ENCODE measurements at places on chromosomes 7 and 10.

- DNase-seq: peak; percentile 57
Measured at GRCh38 chr7:118153551-118154177, 30.3 kb upstream of the LSM8 start.

- DNase-seq: no peak
Measured at GRCh38 chr7:50666124-50666496, 100.9 kb upstream of the DDC start.

DNA sequence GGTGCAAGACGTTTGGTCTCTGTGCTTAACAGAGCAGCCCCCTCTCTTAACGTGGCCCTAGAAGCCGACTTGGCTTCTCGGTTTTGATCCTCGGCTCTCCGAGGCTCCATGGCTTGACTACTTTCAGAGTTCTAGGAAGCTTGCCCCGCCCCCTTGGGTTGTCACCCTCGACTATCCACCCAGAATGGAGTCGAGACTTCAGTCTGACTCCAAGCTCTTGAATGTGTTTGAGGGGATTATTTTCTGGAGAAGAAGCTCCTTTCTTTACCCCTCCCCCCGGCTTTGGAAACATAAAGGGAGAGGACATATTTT is 448 bp downstream of the SEC24C start:
- peak; percentile 66 for DNase-seq

GRCh38 chr10:100038561-100039071 is 28.9 kb upstream of the DNMBP start:
- peak; percentile 49 for DNase-seq

GRCh38 chr10:22927166-22927565 is 687 bp upstream of the ARMC3 start:
- DNase-seq: no peak

GRCh38 chr10:20877554-20877953 is 19.6 kb downstream of the NEBL start:
- DNase-seq: no peak

GRCh38 chr10:110214371-110214826 is 7.0 kb downstream of the MXI1 start:
- DNase-seq: no peak

DNA sequence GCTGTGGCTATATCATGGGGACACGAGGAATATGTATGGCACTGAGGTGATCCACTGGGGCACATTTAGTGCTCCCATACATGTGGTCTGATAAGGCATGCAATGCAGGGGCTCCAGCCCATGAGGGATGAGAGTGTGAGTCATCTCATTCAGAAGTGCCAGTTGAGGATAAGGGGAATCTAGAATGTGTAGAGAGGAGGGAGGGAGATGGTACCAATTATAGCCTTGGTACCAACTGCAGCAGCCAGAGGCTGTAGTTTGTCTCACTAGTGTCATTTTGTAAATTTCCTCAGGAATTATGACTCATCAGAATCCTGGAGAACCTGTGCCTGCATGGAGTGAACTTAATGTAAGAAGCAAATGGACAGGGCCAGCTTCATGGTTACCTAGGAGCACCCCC is 46.2 kb downstream of the LAMB4 start:
- DNase-seq: peak; percentile 52

- no peak for DNase-seq
Measured at GRCh38 chr10:10294184-10294880, 723.3 kb upstream of the CELF2 start.

- DNase-seq: peak; percentile 29
Measured at GRCh38 chr7:74405191-74405898, 48.4 kb upstream of the GTF2IRD1 start.

DNA sequence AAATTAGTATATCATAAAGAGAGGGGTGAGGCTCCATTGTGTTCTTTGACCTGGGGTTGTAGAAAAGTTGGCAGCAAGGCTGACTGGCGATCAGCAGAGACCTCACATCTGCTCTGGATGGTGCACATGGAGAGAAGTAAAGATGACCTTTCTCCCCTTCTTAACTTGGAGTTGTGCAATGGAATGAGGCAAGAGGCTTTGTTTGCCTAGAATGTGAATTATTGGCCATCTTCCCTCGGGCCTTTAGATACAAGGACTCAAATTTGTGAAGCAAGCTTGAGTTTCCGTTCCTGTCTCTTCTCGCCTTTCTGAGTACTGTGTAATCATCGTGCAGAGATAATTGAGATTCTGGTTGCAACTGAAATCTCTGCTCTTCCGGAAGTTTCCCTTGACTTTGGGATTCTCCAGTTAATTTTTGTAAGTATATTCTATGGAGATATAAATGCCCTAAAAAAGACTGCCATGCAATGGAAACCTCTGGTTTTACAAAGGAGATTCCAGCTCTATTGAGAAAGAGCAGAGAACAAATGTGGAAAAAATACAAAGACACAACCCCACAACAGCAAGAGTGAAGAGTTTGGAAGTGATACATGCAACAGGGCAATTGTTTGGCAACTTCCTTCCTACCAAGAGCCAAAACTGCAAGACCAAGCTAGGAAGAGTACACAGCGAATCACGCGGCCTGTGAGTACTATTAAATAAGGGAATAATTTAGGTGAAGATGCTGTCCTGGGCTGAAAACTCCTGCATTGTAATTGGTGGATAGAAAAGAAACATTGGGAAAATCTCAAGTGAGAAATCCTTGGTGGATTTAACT is 542.3 kb upstream of the NRP1 start:
- DNase-seq: peak; percentile 54

GRCh38 chr7:44767134-44767911 is 18.7 kb downstream of the ZMIZ2 start:
- DNase-seq: no peak

DNA sequence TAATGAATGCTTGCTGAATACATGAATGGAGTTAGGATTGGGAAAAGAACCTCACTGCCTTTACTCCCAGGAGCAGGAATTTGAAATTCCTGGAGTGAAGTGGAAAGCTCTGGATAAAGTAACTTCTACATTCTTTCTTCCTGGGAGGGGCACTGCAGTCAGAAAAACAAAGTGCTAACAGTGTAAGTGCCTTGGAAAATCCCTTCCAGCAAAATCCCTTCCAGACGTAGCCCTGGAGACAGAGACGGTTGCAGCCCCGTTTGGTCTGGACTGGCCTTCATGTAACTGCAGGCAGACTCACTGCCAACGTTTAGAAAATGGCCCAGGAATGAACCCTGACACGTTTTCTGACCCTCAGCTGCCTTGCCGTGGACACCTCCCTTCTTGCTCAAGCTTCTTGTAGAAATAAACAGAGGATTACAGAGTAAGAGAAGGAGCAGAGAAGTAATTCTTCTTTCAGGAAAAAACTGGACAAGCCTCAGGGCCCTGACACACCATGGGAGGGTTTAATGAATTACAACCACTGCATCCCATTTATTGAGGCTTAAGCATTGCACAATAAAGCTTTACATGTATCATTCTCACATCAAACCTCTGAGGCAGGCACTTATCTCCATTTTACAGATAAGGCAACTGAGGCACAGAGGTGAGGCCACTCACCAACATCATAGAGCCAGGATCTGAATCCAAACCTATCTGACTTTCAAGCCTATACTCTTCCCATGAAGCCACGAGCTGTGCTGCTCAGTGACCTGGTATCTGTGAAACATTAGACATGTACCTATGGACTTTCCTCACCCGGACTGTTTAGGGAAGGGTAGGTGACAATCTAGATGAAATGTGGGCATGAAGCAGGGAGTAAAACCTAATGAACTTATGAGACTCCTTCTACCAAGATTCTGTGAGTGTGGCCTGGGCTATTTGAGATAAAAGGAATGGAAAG is 7.8 kb downstream of the ITPRIP start:
- DNase-seq: peak; percentile 84

GRCh38 chr7:114916261-114916892 is 5.5 kb upstream of the MDFIC start:
- DNase-seq: no peak

GRCh38 chr10:97188261-97188711 is 2.5 kb upstream of the SLIT1 start:
- DNase-seq: no peak

DNA sequence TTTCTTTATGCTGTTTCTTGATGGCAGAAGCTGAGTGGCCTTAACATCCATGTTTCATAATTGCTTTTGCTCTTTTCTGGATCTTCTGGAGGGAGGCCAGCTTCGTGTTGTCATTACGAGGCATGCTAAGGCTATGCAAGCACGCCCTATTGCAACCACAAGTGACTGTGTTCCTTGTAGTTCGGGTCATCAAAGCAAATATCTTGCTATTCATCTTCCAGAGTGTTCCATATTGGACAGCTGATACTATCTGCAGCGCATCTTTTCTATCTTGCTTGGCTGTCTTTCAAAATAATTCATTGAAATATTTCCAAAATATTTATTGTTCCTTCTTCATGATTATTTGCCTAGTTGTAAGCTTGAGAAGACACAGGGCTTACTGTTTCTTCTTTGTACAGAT is 5.0 kb downstream of the EPHB6 start:
- DNase-seq: peak; percentile 37

GRCh38 chr7:19128856-19129255 is 11.4 kb upstream of the TWIST1 start:
- DNase-seq: no peak

DNA sequence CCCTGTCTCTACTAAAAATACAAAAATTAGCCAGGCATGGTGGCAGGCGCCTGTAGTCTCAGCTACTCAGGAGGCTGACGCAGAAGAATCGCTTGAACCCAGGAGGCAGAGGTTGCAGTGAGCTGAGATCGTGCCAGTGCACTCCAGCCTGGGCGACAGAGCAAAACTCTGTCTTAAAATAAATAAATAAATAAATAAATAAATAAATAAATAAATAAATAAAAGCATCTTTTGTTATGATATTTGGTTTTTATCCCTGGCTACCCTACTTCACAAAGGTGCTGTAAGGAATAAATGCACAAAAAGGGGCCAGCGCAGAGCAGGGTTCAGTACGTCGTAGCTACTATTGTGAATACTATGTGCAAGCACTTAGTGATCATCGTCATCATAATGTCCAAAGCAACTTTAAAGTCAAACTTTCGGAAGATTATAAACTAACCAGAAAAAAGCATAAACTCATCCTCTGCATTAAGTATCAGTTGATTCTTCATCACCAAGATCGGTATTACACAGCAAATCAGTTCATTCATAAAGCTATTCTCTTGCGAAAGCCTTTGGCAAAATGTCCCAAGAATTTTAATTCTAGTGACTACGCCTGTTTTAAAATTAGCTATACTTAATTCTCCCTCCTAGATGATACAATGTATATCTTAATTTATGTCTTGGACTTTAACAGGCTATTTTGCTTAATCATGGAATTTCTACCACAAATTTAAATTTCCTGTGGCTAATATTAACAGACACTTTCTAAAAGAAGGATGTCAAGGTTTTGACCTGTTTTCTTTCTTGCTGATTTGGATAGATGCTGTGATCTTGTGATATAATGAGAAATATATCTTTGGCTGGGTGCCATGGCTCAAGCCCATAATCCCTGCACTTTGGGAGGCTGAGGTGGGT is 7.6 kb upstream of the NFE2L3 start:
- no peak for DNase-seq

DNA sequence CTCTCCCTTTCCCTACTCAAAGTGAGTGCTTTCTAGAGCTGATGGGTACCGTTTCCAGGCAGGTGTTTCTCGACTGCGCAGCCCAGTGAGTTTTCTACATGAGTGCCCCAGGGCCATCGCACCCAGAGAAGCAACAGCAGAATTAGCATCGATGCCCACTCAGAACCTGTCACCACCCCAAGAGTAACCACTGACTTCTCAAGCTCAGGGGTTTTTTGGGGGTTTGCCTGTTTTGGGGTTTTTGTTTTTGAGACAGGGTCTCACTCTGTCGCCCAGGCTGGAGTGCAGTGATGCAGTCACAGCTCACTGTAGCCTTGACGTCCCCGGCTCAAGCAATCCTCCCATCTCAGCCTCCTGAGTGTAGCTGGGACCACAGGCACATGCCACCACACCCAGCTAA is 25.7 kb downstream of the SNX8 start:
- DNase-seq: no peak

DNA sequence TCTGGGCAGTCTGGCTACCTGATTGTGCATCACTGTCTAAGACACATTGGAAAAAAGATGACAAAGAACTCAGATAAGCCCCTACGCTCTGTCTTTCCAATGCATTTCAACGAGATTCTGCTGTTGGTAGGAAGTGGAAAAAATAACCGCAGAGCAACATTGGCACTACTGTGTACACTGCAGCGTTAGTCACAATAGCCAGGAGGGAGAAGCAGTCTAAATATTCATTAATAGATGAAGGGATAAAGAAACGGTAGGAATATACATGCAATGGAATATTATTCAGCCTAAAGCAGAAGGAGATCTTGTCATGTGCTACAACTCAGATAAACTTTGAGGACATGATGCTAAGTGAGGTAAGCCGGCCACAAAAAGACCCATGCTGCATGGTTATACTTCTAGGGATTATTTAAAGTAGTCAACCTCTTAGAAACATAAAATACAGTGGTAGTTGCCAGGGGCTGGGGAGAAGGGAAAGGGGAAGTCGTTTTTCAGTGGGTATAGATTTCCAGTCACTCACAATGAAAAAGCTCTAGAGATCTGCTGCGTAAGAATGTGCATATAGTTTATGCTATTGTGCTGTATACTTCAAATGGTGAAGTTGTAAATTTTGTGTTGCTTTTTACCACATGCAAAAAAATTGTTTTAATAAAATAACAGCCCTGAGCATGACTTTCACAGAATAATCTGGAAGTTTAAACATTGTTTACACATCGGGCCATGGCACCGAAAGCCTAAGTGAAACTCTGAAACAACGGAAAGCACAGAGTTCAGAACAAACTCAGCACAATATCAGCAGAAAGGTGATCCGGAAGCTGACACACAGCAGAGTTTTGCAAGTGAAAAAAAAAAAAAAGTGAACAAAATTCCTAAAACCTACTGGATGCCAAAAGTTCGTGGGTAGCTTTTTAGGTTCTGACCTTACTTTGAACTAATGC is 40.1 kb downstream of the ELMO1 start:
- no peak for DNase-seq

DNA sequence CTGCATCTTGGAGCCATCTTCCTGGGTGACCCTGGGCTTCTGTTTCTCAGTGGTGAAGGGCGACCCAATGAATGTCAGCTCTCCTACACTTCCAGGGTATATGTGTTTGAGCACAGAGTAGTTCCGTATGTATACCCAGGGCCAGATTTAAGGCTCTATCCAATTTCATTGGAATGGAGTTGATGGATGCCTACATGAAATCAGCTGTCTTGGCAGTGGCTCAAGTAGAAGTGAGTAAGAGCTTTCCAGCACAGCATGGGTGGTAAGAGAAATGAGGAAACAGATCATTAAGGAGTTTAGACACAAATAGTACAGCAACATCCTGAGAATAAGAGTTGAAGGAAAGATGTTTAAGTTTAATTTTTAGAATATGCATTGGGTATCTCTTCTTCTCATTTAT is 433.0 kb downstream of the PAXIP1 start:
- DNase-seq: no peak

Measured in epithelial cell of esophagus (primary cell).